ENCODE measurements at places on chromosomes 3 and 15.

DNA sequence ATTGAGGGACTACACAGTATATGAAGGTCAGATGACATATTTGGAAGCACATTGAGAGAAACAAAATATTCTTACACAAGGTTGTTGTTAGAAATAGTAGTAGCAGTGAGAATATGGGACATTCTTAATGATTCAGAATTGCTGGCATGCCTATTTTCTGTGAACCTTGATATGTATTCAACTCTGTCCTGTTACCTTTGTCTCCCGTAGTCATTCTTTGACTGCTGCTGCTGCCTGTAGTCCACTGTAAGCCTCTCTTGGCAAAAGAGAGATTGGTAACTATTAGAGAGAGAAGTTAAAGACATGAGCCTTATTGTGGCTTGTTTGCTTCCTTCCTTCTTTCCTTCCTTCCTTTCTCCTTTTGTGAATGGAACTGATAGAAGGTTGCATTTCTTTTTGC is 64.5 kb downstream of the TCF12 start:
- DNase-seq = no peak

DNA sequence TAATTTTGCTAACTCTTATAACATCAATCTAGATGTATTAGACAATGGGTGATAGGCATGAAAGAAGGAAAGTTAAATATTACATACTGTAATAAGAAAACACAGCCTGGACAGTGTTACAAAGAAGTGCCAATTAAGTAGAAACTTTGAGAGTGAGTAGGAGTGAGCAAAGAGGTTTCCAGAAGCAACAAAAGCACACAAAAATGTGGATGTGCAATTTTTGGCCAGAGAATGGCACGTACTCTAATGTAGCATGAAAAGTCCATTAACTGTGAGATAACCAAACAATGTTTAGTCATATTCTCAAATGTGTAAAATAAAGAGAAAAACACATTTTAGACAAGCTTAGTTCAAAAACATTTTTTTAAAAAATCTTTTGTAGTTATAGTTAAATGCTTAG is 567.3 kb downstream of the ROBO1 start:
- DNase-seq = no peak

DNA sequence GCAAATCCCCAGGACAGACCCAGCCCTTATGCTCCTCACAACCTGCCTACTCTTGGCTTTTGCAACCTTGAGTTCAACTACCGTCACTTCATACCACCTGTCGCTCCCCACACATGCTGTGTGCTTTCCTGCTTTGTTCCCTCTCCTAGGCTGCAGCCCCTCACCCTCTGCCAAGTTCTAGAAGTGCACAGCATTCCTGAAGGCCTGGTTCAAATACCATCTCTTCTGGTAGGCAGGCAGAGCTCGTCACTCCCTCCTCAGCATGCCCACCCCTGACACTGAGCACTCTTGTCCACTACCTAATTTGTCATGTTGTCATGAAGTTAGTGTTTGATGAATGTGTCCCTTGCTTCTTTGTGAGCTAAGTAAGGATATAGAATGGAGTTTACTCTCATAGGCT is 129.6 kb downstream of the SEMA6D start:
- DNase-seq = no peak

DNA sequence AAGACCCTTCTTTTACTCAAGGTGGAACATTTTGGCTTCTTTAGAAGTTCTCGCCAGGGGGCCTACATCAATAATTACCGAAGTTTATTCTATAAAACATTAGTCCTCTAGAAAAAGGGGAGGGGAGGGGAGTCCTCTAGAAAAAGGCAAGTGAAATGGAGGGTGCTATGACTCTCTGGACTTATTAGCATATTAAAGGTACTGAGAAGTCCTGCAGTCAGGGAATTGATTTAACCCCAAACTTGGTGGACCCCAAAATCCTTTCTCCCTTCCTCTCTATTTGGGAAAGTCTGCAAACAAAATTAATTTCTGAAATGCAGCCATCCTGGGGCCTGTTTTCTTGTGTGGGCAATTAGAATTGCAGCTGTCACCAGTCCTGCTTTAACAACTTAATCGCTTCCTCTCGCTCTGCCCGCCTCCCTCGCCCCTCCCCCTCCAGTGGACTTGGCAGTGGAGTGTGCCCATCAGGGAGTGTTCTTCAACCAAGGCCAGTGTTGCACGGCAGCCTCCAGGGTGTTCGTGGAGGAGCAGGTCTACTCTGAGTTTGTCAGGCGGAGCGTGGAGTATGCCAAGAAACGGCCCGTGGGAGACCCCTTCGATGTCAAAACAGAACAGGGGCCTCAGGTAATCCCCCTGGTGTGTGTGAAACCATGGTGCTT is 18.9 kb upstream of the LRRK1 start:
- no peak for DNase-seq

DNA sequence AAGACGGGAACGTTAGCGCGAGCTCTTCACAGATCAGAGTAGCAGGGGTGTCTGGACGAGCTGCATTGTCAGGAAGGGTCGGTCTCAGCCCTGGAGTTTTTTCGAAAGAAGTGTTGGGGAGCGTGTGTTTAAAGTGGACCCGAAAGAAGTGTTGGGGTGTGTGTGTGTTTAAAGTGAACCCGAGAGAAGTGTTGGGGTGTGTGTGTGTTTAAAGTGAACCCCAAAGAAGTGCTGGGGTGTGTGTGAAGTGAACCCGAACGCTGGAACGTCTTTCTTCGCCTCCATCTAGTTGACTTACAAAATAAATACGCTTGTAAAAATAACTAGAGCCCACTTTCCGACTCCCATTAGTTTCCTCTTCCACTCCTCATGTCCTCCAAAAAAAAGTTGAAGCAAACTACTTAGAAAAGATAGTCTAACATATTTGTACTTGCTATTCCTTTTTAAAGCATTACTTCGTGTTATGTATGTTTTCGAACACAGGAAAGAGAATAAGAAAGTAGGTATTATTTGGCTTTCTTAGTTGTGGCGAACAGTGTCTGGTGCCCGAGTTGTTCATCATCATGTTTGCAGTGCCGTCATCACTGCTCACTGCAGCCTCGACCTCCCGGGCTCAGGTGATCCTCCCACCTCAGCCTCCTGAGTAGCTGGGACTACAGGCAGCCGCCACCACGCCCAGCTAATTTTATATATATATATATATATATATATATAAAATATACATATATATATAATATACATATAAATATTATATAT is 1.0 kb downstream of the LRCH3 start:
- DNase-seq = no peak

GRCh38 chr15:44516436-44516835 is 20.5 kb upstream of the EIF3J start:
- DNase-seq = no peak

- no peak for DNase-seq
Observed at GRCh38 chr3:12946649-12947316, 105.4 kb upstream of the RPL32 start.

GRCh38 chr15:43184407-43185124 is 637 bp upstream of the CCNDBP1 start:
- DNase-seq = no peak

- DNase-seq = no peak
Observed at GRCh38 chr15:62107571-62108121, 40.9 kb downstream of the C2CD4A start.

GRCh38 chr3:150133293-150133692 is 162.6 kb upstream of the PFN2 start:
- DNase-seq = no peak

GRCh38 chr3:112741983-112742382 is 101.0 kb upstream of the CCDC80 start:
- DNase-seq = no peak

DNA sequence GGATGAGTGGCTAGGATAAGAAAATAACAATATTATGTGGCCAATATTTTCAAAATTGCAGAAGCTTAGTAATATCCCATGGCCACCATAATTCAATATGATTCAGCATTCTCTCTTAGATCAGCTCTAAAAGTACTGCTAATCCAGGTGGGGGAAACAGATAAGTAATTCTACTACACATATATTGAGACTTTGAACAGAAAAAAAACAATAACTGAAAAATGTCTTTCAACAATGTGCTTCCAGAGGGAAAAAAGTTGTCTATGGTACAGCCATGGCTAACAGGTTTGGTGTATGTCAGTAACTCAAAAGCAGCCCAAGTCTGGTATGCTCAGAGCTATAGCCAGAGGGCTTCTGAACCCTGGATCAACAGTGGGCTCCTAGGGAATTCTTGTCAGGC is 42.4 kb upstream of the PPIB start:
- no peak for DNase-seq

DNA sequence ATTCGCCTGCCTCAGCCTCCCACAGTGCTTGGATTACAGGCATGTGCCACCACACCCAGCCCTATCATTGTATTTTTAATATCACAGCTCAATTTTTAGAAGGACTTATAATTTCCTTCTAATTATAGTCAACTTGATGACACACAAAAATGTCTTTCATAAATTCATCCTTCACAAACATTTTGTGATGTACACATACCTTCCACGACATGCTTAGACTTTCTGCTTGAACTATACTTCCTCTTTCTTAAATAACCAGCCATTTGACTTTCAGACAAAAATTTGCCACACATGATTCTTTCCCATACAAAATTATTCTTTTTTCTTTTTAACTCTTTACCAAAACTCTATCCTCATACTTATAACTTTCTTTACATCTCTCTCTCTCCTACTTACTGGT is 48.4 kb upstream of the CCK start:
- no peak for DNase-seq

DNA sequence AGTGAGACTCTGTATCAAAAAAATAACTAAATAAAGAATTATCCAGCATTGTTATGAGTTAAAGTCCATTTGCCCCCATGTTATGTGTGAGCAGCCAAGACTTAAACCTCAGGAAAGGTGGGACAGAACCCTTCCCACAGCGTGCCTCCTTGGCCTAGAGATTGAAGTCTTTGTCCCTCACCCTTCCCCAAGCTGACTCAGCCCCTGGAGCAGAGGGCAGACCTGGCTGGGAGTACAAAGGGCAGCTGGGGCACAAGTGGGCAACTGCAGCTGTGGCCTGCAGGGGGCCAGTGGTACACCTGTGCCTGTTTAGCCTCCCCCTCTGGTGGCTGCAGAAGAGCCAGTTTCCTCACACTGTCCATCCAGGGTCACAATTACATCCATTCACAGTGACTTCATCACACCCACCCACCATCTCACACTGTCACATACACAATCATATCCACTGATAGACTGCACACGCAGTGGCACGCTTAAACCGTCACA is 940 bp upstream of the ACY1 start:
- no peak for DNase-seq

DNA sequence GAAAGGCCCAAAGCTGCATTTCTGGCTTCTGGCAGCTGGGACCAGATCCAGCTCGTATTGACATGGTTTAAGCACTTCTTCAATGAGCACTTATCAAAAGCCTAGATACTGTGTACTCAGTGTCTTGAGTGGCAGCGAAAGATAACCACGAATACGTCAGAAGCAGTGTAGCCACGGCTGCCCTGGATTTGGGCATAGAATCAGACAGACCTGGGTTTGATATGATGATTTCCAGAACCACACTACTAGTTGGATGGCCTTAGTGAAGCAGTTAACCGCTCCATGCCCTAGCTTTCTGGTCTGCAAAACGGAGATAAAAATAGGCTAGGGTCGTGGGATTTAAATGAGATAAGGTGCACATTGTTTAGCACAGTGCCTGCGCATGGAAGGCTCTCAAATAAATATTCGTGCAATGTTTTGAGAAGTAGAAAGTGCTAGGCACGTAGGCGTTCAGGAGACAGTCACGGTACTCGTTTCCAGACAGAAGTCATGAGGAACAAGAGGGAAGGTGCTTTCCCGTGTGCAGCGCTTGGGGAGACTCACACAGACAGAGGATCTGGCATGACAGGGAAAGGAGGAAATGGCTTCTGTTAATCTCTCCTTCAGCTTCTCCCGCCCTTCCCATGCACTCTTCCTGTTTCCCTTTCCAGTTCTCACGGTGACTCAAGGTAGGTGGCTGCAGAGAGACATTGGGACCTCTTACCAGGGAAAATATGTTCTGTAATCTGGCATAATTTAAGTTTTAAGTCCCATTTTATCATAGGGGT is 70.3 kb downstream of the CCNL1 start:
- DNase-seq = no peak

GRCh38 chr3:59308001-59308400 is 258.2 kb upstream of the CFAP20DC start:
- no peak for DNase-seq

GRCh38 chr15:77416148-77416455 is 3.8 kb downstream of the PEAK1 start:
- peak; percentile 51 for DNase-seq

- no peak for DNase-seq
Observed at GRCh38 chr3:173986861-173987410, 589.4 kb downstream of the NLGN1 start.

- DNase-seq = no peak
Observed at GRCh38 chr15:42499858-42500609, 4.6 kb downstream of the SNAP23 start.

DNA sequence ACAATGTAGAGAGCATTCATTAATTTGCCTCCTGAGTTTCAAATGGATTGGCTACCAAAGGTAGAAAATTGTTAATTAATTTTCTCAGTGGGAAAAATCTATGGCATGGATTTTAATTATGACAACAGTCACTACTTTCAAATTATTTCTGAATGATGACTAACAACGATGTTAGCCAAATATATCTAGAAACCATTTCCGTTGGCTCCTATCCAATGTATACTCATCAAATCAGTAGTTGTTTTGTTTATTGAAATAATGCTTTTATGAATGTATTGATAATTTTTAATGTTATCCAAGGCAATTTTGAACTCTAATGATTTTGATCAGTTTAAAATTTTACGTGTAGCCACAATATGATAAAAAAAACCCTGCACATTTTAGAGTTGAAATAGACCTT is 333.4 kb downstream of the NAALADL2 start:
- no peak for DNase-seq

- no peak for DNase-seq
Observed at GRCh38 chr3:18189282-18190050, 235.7 kb downstream of the SATB1 start.

DNA sequence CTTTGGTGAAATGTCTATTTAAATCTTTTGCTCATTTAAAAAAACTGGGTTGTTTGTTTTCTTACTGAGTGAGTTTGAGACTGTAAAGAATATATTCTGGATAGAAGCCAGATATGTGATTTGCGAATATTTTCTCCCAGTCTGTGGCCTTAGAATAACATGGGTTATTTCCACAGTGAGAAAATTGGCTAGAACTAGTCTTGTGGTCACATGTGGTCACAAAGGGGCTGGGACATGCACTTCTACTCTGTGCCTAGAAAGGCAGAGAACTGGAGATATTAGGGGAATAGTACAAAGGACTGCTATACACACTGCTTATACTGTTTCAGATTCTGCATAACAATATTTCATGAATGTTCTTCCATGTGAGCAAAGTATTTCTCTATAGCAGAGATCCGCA is 79.9 kb upstream of the RGMA start:
- DNase-seq = no peak

GRCh38 chr15:99511866-99512661 is 53.7 kb upstream of the MEF2A start:
- DNase-seq = no peak

GRCh38 chr3:21477541-21478288 is 273.3 kb downstream of the ZNF385D start:
- DNase-seq = no peak

GRCh38 chr3:155368786-155369185 is 75.3 kb upstream of the STRIT1 start:
- DNase-seq = no peak

GRCh38 chr15:40743485-40743901 is 11.6 kb downstream of the RMDN3 start:
- DNase-seq = no peak

- DNase-seq = no peak
Observed at GRCh38 chr15:34116620-34117019, 14.7 kb downstream of the PGBD4 start.
